ENCODE measurements at places on chromosomes 6 and 20.

DNA sequence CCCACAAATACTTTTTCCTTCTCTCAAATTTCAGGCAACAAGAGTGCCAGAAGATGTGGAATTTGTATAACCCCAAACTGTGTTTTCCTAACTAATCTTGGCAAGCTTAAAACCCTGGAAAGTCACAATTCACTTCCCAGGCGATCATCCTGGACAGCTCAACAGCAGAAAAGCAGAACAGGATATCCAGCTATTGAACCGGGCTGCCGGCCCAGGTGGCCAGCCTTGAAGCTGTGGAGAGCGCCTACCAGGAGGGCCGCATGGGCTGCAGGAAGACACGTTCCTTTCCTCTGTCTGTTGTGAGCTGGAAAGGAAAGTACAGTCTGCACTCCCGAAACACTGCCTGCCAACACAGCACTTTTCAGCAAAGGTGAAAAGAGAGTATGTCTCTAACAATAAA lies 719.7 kb upstream of the MARCKS start:
- DNase-seq: no peak

- DNase-seq: no peak
Measured at GRCh38 chr6:42182101-42182500, 8.9 kb downstream of the GUCA1A start.

DNA sequence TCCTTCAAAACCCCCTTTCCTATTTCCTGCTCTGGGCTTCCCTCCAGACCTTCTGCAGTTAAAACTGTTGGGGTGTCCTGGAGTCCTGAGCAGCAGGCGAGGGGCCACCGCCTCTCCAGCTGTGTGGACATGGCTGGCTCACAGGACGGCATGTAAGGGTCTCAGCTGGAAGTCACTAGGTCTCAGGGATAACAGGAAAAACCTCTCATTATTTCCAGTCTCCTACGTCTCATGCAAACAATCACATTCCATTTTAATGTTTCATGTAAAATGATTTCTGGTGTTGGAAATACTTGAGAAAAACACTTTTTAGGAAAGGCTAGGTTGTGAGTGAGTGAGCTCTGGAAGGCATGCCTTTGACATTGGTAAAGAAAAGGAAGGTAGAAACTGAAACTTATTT lies 158.7 kb downstream of the SCML4 start:
- DNase-seq: no peak

DNA sequence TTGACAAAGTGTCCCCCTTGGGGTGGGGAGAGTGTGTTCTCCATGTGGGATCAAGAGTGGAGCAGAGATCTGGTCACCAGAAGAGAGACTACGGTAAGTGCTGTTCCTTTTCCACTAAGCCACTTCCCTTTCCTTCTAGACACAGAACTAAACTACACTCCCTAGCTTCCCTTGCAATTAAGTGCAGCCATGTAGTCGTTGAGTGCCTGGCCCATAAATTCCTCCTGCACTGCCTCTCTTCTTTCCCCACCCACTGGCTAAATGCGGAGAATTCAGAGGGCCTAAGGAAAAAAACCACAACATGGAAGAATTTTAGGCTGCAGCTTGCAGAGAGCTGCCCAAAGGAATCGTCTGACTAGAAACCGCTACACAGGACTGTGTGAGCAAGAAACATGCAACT lies 1.5 kb downstream of the WDR27 start:
- DNase-seq: no peak

DNA sequence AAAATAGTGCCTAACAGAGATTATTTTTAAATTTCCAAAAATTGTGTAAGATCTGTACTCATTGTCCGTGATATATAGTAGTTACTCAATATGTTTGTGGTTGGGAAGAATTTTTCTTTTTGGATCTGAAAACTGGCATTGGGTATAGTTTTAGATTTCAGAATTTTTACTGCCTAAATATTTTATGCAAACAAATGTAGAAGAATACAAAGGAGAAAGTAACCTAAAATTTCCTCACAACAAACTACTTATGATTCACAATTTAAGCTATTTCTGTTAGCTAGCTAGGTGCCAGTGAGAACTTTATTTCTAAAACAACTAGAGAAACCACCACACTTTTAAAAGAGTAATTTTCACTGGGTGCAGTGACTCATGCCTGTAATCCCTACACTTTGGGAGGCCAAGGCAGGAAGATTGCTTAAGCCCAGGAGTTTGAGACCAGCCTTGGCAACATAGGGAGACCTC lies 38.8 kb downstream of the SESN1 start:
- no peak for DNase-seq

DNA sequence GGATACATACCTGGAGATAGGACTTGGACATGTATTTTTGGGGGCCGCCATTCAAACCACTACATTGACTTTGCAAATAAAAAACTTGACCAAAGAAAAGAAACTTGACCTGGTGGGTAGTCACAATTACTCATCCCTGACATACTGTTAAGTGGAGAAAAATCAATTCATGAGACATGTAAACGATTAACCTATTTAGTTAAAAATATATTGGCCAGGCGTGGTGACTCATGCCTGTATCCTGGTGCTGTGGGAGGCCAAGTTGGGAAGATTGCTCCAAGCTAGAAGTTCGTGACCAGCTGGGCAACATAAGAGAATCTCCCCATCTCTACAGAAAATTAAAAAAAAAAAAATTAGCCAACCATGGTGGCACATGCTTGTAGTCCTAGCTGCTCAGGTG lies 2.5 kb upstream of the SRSF12 start:
- no peak for DNase-seq

Data from stimulated activated CD4-positive, alpha-beta T cell treated with anti-CD3 and anti-CD28 coated beads, Interleukin-4, amount 100 ng/mL, for 1 hour (primary cell).